ENCODE measurements at places on chromosomes 16 and 17. TPM values are rescaled to one million over a fixed set of nuclear protein-coding genes. Genes with fewer than 3 reads are reported as not detected.

DNA sequence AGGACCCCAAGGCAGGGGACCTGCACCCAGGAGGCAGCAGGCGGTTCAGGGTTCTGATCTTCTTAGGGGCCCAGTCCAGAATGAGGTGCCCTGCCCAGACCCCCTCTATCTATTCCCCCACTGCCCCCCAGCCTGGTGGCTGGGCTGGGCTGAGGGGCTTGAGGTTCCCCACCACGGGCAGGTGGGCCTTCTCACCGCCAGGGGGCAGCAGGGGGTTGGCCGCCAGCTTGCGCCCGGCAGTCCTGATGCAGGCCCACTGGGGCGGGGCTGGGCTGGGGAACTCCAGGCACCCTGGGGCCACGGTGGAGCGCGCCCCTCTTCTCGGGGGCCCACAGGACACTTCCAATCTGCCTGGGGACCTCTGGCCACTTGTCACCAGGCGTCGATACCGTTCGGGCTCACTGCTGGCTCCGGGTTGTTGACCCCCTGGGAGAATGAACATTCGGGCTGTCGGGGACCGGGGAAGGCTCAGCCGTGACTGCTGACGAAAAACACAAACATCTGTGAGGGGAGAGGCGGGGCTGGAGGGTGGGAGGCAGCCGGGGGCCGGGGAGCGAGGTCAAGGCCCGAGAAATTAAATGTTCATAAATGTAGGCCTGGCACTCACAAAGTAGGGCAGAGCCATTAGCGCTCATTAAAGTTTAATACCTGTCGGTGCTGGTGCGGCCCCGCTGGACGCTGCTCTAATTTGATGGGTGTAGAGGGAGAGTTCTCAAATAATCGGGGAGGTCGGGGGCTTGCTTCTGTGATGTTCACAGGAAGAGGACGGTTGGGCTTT is 219.3 kb upstream of the GSE1 start:
- no peak for DNase-seq

GRCh38 chr17:46886310-46886663 is 34.9 kb downstream of the WNT9B start:
- DNase-seq = no peak

GRCh38 chr17:81868674-81869220 is 2.4 kb downstream of the ARHGDIA start:
- DNase-seq = peak; percentile 85

DNA sequence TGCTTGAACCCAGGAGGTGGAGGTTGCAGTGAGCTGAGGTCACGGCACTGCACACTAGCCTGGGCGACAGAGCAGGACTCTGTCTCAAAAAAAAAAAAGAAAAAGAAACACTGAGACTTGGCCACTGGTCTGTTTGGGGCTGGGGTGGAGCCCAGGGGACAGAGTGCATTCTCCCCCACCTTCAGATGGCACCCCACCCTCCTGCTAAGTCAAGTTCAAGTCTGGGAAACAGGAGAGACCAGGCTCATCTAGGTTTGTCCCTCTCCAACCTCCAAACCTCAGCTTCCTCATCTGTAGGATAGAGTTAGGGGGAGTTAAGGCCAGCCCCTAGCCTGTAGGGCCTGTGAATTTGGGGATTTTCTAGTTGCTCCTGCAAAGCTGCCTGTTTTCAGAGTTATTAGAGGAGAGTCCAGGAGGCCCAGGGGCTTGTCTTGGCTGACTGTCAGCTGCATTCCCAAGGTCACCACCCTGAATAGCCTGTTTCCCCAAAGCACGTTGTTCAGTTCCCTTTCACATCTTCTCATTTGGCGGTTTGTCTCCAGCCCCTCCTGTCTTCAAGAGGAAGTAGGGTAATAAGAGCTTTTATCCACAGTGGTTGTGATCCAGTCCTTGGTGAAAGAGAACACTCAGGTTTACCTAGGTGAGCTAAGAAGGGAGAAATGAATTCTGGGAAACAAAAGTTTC is 2.2 kb downstream of the MT3 start:
- DNase-seq = no peak

- DNase-seq = no peak
Measured at GRCh38 chr17:75540923-75541503, 15.5 kb downstream of the LLGL2 start.

DNA sequence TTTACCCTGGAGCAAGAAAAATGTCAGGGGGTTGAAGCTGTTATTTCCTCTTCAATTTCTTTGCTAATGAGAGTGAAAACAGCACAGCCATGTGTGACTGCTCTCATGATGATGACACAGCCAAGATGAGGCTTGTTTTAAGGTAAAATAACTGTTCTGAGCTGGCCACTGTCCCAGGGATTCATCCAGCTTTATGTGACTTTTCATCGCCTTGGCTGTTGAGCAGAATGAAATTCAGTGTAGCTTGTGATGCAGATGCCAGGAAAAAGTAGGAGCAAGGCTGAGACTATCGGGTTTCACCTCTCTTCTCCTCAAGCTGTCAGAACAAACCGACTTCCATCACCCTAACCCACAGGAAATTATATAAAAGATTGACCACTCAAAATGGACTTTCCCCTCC is 361.8 kb upstream of the CDH5 start:
- DNase-seq = no peak

- DNase-seq = no peak
Measured at GRCh38 chr17:38418693-38419507, 9.4 kb upstream of the ARHGAP23 start.

DNA sequence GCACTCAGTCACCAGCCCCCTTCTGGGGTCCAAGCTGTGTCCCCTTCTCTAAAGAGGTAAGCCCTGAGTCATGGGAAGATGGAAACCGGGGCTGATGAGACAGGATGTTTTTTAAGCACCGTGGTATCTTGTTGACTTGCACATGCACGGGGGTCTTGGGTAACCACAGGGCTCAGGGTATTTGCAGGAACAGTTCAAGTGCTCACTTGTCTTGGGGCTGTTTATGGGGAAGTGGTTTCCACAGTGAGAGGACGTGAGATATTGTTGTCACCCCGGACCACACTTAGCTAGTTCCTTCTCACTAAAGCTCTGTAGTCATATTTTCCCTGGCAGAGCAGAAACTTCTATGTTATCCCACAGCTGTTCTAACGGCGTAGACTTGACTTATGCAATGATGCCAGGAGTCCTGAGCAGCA is 7.7 kb downstream of the CCL3L1 start:
- DNase-seq = no peak

DNA sequence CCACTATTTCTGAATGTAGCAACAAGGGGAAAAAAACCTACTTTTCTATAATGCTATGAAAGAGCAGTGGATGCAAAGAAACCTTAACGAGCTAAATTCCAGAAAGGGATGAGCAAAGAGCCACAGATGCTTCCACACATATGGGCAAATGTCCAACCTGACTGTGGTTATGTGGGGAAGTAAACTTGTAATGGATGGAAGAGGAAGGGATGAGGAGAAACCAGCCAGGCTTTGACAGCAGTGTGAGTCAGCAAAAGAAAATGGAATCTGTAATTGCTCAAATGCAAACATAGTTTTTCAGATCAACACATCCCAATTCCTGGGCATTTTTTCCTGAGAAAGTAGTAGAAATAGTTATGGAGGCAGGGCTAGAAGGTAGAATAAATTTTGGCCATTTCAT is 204.8 kb upstream of the CPHXL start:
- no peak for DNase-seq

GRCh38 chr16:68229431-68230175 is 6.3 kb downstream of the ESRP2 start:
- peak; percentile 73 for DNase-seq

DNA sequence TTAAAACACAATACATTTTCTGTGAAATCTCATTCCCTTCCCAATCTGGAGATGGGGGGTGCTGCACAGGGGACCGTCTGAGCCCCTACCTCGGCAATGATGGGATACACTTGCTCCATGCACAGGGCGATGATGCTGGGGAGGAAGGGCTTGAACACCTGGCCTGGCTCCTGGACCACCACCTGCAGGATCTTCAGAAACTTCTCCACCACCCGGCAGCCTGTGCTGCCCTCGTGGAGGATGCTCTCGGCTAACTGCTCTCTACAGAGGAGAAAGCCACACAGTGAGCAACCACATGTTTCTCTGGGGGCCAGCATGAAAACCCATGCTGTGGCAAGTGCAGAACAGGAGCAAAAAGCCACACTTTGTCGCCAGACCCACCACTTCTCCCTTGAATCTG is 42.4 kb upstream of the GSG1L start:
- DNase-seq = no peak

GRCh38 chr17:725084-725483 is 7.3 kb upstream of the TLCD3A start:
- DNase-seq = no peak

GRCh38 chr17:2055292-2056205 is 646 bp downstream of the HIC1 start:
- no peak for DNase-seq

GDPD3 gene
- total RNA-seq = 0.89 TPM

NPW gene
- 4.8 TPM for total RNA-seq

MT1M gene
- not detected for total RNA-seq

CD7 gene
- total RNA-seq = 0.32 TPM

KRT12 gene
- not detected for total RNA-seq

RAB40B gene
- 7.6 TPM for total RNA-seq

CDRT15L2 gene
- total RNA-seq = not detected
